ENCODE measurements at places on chromosomes 7 and 10.

GRCh38 chr7:28748933-28749584 is 209.1 kb downstream of the TRIL start:
- DNase-seq = no peak

DNA sequence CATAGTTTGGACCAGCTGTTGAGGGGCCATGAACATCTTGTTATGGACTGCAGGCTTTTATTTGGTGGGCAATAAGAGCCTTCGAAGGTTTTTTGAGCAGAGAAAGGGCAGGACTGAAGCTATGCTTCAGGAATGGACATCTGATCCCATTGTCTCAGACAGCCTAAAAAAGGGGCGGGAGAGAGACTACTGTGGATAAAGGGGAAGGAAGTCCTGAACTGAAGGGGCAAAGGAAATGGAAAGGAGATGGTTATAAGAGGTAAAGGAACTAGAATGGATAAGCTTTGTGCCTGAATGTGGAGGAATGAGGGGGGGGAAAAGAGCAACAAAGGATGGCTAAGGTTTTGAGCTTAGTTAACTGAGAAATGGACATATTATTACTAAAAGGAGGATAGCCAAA is 172.5 kb downstream of the SKAP2 start:
- no peak for DNase-seq

- DNase-seq = no peak
These were observed 10.0 kb upstream of the EMX2 start for GRCh38 chr10:117532451-117533107.

- DNase-seq = no peak
These were observed 54.1 kb upstream of the ABI1 start for GRCh38 chr10:26914898-26915297.

DNA sequence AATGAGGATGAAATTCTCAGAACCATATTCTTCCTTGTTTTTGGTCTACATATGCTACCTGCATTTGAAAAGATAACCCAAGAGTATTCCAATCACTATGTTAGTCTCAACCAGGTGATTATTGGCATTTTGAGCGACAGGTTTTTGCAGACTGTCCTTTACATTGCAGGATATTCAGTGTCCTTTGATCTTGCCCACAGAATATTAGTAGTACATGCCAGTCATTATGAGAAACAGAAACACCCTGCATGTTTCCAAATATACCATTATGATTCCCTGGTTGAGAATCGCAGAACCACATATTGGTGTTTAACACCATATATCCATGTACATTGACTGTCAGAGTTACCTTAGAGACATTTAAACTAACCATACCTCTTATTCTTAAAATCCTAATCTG is 30.6 kb downstream of the TMEM243 start:
- no peak for DNase-seq

- DNase-seq = no peak
These were observed 65.0 kb downstream of the PIP4K2A start for GRCh38 chr10:22649390-22649841.

GRCh38 chr7:140236626-140237025 is 59.8 kb upstream of the KDM7A start:
- no peak for DNase-seq

DNA sequence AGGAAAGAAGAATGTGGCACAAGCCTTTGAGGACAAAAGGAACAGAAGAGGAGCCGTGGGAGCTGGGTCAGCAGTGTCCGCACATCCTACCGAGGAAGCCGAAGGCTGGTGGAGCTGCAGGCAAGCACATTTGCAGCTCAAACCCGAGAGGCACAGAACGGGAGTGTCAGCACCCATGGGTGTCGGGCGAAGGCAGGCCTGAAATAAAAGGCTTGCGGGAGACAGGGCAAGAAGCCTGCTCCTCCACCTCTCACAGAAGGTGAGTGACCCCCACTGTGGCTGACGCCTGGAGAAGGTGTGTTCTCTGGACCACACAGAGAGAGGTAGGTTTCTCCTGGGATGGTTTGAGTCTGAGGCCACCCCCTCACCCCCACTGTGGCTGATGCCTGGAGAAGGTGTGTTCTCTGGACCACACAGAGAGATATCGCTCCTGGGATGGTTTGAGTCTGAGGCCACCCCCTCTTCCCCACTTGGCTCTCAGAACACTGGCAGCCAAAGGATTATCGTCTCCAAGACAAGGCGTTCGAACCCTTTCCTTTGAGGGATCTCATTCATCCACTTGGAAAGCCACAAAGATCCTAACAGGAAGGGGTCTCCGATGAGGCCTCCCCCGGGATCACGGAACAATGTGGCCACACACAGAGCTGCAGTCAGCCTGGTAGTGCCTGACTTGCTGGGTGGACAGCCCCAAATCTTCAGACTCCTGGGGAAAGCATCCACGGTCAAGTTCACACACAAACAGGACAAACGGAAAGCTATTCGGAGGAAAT is 21.6 kb upstream of the GTPBP4 start:
- DNase-seq = no peak

DNA sequence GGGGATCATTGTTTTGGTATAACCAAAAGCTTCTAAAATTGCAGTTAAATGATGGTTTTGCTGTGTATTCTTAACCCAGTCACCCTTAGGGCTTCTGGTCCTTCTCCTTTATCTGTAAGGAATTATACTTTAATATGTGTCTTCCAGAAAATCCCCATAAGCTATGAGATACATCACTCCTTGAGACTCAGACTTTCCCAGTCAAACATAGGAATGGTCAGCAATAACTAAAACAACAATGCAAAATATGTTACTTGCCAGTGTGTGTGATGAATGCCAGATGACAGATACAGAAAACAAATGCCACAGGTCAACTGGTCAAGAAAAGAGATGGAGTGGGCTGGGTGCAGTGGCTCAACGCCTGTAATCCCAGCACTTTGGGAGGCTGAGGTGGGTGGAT is 10.1 kb downstream of the ADD3 start:
- DNase-seq = no peak

DNA sequence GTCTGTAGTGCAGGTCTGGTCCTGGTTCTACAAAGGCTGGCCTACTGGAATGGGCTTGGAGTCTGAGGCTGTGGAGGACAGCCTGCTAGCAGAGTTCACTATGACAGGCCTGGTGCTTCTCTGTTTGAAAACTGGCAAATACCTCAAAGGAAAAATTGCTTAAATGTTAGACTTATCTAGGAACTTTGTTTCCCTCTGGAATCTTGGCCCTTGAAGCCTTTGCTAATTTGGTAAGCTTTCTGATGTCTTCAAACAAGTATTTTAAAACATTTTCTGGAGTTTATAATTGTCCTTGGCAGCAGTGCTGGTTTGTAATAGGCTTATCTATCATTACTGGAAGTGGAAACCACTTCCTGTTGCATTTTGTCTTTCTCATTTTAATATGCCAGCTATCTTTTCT is 139.7 kb downstream of the TMEM26 start:
- DNase-seq = peak; percentile 13

DNA sequence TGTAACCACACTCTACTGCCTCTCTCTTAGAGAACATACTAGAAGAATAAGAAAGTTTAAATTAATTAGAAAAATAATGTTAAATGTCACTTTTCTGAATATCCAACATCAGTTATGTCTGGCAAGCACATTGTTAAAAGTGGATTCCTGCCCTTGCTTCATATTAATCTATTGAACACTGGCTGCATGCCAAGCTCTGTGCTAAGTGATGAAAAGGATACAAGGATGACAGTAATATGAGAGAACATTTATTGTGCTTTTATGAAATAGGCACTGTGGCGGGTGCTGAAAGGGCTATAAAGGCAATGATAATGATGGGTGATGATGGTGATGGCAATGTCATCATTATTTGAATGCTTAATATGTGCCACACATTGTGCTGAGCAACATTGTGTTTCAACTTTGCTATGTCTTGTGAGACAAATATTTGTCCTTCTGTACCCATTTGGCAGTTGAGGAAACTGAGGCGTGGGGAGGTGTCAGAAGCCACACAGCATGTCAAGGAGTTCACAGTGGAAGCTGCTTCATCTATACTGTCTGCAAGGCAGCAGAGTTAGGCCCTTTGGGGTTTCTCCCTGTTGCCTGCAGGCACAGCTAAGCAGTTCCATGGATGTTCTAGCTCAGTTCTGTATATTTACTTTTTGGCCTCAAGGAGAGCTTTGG is 64.2 kb upstream of the RAPGEF5 start:
- no peak for DNase-seq

DNA sequence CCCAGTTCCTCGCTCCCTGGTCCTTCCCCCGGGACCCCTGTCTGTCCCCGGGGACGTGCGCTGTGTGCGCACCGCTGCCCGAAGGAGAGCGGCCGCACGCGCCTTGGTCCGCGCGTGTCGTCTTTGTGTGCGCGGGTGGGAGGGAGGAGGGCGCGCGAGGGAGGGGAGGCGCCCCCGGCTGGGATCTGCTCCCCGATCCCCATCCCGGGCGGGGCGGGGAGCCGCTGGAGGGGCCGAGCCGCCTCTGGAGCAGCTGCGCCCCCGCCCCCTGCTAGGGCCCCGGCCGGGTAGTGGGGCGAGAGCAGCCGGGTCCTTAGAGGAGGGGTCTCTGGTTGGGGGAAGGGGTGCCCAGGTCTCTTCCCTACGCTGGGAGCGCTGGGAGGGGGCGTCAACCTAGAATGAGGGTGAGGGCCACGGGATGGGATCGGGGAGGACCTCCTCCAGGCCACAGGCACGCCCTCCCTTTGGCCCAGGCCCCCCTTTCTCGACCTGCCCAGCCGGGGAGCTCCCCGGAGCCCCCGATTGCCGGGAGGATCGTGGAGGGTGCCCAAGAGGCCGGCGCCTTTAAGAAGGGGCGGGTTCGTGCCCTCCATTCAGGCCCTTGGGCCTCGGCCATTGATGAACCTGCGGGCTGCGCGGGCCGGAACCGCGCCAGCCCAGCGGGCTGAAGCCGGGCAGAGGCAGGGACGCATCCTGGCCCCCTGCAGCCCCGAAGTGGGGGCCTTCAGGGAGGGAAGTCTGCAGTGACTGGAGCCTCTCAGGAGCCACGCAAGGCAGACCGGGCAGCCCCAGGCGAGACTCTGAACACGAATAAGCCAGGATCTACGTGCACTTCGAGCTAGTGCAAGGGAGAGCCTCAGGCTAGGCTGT is 678 bp downstream of the SH2B2 start:
- DNase-seq = no peak

DNA sequence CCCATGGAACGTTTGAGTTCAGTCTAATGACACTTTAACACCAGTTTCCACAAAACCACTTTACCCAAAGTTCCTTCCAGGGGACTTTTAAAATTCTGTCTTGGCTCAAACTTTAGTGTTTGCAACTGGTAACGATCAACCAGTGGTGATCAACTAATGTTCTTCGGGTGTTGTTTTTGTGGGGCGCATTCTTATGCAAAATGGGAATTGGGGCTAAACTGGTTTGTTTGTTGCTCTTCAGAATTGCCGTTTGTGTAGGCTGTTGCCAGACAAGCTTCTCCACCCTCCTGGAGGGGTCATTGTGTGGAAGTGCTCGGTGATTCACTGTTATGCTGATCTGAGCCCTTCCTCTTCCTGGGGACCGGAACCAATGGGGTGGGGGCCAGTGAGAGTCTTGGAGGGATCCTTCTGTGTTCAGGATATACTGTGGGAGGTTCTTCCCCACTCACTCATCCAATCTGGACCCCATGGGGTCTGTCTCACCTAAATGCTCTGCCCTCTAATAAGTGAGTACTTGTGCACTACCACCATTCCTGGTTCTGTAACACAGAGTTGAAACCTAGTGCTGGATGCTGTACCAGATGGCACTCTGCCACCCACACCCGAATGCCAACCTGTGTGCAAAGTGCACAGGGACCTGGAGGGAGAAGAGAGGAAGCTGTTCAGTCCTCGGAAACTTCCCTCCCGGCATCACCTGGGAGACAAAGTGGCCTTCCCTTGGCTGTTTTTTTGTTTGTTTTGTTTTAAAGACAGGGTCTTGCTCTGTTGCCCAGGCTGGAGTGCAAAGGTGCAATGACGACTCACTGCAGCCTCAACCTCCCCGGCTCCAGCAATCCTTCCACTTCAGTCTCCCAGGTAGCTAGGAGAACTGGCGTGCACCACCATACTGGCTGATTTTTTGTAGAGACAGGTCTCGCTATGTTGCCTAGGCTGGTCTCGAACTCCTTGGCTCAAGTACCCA is 2.1 kb downstream of the NFE2L3 start:
- DNase-seq = no peak

GRCh38 chr7:144709066-144709465 is 126.8 kb downstream of the TPK1 start:
- no peak for DNase-seq

DNA sequence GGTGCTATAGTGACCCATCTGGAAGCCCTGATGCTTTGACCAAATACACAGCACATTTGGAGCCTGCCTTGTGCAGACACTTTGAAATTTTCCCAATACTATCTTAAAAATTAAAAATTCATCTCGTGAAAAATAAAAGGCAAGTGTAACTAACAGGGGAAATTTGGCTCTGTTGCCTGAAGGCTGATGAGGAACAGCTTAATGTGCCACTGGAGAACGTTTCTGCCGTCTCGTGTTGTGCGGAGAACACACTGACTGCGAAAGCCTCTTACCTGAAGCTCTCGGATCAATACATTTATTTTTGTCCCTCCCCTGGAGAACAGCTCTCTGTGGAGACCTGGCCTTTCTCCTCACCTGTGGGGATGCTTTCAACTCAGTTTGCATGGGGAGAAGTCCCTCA is 77.2 kb upstream of the CHST15 start:
- no peak for DNase-seq

DNA sequence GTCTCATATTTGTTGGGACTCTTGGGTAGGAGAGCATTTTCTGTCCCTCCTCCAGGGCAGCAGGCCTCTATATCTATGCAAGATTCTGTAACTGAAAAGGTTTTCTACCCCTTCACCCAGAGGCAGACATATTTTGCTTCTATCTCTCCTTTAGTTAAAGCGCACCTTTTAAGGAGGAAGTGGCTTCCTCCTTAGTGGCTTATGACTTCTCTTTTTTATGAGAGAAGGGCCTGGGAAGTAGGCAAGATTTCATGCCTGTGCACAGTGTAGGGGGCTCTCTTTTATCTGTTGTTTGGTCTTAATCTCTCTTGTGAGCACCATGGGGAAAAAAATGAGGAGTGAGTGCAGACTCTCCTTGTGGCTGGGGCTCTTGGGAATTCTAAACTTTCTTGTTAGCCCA is 122.1 kb downstream of the LRMDA start:
- no peak for DNase-seq

GRCh38 chr10:132994185-132994796 is 51.9 kb upstream of the CFAP46 start:
- no peak for DNase-seq
